ENCODE measurements at places on chromosomes 5 and 9.

GRCh38 chr9:20754556-20754955 is 70.5 kb downstream of the FOCAD start:
- no peak for DNase-seq

DNA sequence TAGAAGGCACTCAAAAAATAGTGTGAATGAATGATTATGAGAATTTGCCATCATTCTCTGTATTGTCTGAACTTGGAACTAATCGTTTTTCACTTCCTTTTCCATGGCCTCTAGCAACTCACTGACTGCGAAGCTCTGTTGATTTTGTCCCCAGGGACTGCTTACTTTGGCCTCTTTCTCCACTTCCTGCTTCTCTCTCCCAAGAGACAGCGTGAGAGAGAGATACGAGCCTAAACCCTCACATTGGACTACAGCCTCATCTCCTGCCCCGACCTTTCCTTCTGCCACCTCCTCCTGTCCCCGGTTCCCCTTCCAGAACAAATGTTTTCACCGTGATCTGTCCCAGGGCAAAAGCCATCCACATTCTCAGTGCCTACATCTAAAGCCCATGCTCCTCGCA is 300.8 kb upstream of the PANK3 start:
- DNase-seq = no peak

DNA sequence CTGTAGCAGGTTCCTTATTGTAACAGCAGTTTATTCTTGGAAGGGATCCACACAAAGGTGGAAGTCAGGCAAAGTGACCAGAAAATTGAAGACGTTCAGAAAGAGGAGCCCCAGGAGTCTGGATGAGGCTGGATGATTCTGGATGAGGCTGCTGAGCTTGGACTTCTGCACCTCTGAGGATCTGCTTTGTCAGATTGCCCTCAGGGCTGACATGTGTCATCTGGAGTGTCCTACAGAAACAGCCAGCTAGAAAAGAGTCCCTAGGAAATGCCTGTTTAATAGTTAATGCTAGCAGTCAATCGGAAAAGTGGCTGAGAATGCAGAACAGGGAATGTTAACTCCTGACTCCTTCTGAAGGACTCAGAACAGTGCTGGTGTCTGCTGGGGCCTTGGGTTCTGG is 236.4 kb downstream of the LRRC70 start:
- DNase-seq = no peak

DNA sequence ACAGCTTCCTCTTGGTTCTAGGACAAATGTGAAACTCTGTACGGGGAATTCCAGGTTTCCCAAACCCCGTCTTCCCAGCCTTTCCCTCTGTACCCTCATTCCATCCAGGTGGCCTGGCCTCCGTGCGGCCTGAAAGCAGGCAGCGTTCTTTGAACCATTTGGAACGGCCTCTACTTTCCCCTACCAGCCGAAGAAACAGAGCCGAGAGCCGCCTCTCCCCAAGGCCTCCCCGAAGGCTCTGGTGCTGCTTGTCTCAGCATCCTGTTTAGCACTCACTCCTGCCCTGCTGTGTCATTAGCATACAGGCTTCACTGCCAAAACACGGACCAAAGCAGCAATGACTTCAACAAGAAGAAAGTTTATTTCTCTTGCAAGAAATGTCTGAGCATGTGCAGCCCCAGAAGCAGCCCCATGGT is 137.7 kb downstream of the HSD17B3 start:
- no peak for DNase-seq

DNA sequence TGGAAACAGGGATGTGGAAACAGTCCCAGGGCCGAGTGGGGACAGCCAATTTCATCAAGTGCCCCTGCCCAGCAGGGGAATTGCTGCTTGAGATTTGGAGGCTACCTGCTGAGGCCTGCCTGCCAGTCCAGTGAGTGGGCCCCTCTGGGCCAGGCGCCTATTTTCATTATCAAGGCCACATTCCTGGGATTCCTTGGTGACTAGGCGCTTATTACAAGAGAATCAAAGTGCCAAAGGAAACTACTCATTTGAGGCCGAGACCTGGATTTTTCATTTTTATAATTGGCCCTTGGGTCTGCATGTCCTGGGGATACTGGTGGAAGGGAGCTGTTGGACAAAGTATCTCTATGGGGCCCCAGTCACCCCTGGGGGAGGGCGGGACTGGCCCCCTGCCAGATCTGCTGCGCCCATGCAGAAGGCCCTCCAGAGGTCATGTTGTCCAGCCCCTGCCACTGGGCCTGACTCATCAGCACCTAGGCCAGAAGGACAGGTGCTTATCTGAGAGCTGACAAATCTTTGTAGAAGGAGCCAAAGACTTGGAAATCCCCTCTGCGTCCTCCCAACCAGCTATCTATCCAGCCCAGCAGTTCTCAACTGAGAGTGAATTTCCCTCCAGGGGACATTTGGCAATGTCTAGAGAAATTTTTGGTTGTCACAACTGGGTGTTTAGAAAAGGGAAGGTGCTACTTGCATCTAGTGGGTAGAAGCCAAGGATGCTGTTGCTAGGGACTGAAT is 45.6 kb downstream of the FOXI1 start:
- DNase-seq = no peak

DNA sequence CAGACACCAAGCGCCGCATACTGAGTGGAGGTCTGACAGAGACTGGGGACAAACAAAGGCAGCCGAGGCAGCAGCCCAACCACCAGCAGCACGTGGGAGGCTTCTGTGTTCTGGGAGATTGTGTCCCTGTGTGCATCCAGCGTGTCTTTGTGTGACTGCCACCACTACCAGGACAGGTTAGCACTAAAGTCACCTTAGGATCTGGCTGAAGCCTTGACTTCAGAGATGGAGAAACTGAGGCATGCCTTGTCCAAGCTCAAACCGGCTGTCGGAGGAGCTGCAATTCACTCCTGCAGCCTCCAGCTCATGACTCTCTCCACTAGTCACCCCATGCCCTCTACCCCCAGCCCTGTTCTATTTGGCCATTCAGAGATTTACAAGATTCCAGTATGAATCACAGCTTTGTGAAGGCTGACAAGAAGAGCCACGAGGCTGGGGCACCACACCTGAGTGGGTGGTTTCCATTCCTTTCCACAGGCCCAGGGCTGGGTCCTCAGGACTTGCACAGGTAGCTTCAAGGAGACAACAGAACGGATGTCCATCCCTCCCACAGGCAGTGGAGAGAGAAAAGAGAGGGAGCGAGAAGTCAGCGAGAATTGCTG is 69.3 kb downstream of the SHB start:
- no peak for DNase-seq

DNA sequence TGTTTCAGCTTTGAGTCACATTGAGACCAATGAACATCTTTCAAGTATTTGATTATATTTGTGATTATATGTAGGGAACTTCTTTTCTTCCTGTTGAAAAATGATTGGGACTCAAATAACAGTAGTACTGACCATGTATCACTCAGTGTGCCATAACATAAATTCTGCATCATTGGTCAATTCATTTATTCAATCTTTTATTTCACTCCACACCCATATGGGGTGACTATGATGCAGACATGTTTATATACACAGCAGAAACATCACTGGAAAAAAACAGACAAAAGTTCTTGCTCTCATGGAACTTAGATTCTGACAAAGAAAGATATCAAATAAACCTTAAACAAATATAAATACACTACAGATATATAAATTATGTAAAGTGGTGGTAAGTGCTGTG is 74.7 kb upstream of the ANXA1 start:
- no peak for DNase-seq

- peak; percentile 69 for DNase-seq
Observed at GRCh38 chr5:43603344-43604217, 601 bp downstream of the NNT start.

Measured in GDM1 (cell line).